ENCODE measurements at places on chromosomes 11 and 22. TPM values are rescaled to one million over a fixed set of nuclear protein-coding genes. Genes with fewer than 3 reads are reported as not detected.

OR2D2 gene
- total RNA-seq = not detected

COA4 gene
- total RNA-seq = 73.5 TPM

SYT12 gene
- not detected for total RNA-seq

NCR3LG1 gene
- total RNA-seq = 8.5 TPM

ZDHHC5 gene
- total RNA-seq = 67.0 TPM

GNB1L gene
- 6.9 TPM for total RNA-seq

GP1BB gene
- total RNA-seq = 2.3 TPM

MYH9 gene
- 1,027 TPM for total RNA-seq

SERPING1 gene
- total RNA-seq = not detected

TIMP3 gene
- total RNA-seq = 20.5 TPM

VWCE gene
- 4.6 TPM for total RNA-seq

CTNND1 gene
- 292 TPM for total RNA-seq

HARBI1 gene
- total RNA-seq = 5.3 TPM

MMP12 gene
- not detected for total RNA-seq

TYMP gene
- total RNA-seq = 5.5 TPM

KRTAP5-11 gene
- total RNA-seq = not detected

ART5 gene
- not detected for total RNA-seq

MGAT3 gene
- not detected for total RNA-seq

CABP4 gene
- 3.9 TPM for total RNA-seq

KCNK4 gene
- not detected for total RNA-seq

C11orf42 gene
- not detected for total RNA-seq

OR8D4 gene
- not detected for total RNA-seq

SSTR3 gene
- not detected for total RNA-seq

ABTB2 gene
- total RNA-seq = 0.76 TPM

IGSF22 gene
- total RNA-seq = not detected

FAM111B gene
- 9.1 TPM for total RNA-seq

EFCAB6 gene
- total RNA-seq = 0.29 TPM

SERHL2 gene
- total RNA-seq = 1.6 TPM

TBX1 gene
- 27.4 TPM for total RNA-seq

OR52I1 gene
- not detected for total RNA-seq

GGT1 gene
- 2.3 TPM for total RNA-seq

RAB39A gene
- 0.19 TPM for total RNA-seq

PATE2 gene
- total RNA-seq = 0.19 TPM

CHRNA10 gene
- 2.0 TPM for total RNA-seq

GPHA2 gene
- not detected for total RNA-seq

OR2AG1 gene
- total RNA-seq = not detected

OR10A5 gene
- total RNA-seq = not detected

LRP5 gene
- total RNA-seq = 34.6 TPM

RASGRP2 gene
- 1.1 TPM for total RNA-seq

TYR gene
- 0.29 TPM for total RNA-seq

APOA1 gene
- not detected for total RNA-seq

SMC1B gene
- total RNA-seq = not detected

MS4A15 gene
- not detected for total RNA-seq

TRIM51 gene
- total RNA-seq = not detected

SAA1 gene
- total RNA-seq = not detected

IFITM2 gene
- 67.2 TPM for total RNA-seq

GLYAT gene
- not detected for total RNA-seq

SCN2B gene
- total RNA-seq = under 0.01 TPM

DDTL gene
- total RNA-seq = 1.3 TPM

PANX3 gene
- total RNA-seq = not detected

RPL3 gene
- 2,343 TPM for total RNA-seq

WNT7B gene
- total RNA-seq = not detected

NRIP3 gene
- 10.3 TPM for total RNA-seq
